ENCODE measurements at places on chromosomes 12 and 14.

GRCh38 chr12:12586879-12587675 is 24.4 kb upstream of the DUSP16 start:
- DNase-seq = no peak

DNA sequence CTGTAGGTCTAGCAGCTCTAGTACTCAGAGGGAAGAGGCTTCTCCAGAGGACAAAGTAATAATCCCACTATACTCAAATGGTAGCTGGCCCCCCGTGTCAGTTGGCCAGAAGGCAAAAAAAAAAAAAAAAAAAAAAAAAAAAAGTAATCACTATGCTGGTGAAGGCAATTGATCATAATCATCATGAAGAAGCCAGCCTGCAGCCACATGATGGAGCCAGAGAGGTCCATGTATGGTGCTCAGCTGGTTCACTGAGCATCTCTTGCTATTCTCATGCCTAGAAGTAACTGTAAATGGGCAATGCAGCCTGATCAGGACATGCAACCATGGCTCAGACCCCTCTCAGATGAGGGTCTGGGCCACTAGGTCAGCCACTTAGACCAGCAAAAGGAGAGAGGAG is 378.8 kb downstream of the MED13L start:
- no peak for DNase-seq

DNA sequence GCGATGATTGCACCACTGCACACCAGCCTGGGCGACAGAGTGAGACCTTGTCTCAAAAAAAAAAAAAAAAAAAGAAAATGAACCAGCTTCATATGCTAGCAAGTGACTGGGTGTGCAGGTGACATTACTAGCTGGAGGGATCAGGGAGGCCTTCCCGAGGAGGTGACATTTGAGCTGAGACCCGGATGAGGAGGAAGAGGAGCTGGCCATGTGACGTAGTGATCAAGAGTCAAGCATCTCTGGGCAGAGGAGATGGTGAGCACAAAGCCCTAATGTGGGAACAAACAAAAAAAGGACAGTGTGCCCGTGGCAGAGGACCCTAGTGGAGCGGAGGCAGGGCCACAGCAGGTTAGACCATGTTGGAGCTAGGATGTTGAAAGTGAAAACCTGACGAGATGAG is 3.5 kb upstream of the PTPN6 start:
- no peak for DNase-seq

DNA sequence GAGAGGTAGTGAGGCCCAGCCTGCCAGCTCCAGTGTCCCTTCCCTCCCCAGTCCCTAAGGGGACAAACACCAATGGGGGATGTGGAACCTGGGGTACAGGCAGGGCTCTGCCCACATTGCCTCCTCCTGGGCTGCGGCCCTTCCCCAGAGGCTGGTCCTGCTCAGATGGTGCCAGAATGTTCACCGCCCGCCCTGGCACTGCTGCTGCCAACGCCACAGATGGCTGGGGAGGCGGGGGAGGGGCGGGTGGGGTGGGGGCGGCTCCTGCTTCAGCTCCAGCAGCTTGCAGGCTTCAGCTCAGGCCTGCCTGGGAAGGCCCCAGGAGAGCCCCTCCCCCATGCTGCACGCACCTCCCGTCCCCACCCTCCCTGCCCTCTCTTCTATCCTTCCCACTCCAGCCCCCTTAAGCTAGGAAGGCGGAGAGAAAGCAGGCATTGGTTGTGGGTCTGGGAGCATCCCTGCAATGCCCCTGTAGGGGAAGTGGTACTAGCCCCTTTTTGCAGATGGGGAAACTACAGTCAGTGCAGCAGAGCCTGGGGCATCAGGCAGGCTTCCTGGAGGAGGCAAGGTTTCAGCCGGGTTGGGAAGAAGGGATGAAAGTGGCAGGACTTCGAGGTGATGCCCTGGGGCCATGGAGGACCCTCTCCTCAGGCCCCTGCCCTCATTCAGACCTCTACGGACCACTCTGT is 2.0 kb upstream of the BEGAIN start:
- no peak for DNase-seq

GRCh38 chr14:98370352-98370751 is 901.6 kb downstream of the BCL11B start:
- DNase-seq = no peak

- DNase-seq = no peak
These were observed 298.2 kb downstream of the RPAP3 start for GRCh38 chr12:47407463-47408129.

GRCh38 chr14:36767603-36768281 is 106.1 kb downstream of the PAX9 start:
- DNase-seq = no peak

- DNase-seq = peak; percentile 68
These were observed 170.2 kb upstream of the FOXG1 start for GRCh38 chr14:28596391-28596790.

DNA sequence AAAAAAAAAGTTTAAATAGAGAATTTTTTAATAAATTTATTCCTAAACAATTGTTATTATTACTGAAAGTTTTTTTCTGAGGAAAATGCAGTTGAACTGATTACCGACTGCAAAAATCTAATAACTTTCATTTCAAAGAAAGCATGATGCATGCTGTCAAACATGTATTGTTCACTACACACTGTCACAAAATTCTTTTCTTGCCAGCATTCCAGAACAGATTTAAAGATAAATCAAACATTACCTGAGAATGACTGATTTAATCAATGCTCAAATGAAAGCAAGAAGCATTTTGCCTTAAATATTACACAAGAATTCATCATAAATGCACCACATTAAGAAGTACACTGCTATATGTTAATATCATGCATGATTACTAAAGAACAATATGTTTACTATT is 588.3 kb downstream of the SLC16A7 start:
- no peak for DNase-seq

GRCh38 chr12:62252576-62252975 is 7.6 kb upstream of the USP15 start:
- DNase-seq = no peak

DNA sequence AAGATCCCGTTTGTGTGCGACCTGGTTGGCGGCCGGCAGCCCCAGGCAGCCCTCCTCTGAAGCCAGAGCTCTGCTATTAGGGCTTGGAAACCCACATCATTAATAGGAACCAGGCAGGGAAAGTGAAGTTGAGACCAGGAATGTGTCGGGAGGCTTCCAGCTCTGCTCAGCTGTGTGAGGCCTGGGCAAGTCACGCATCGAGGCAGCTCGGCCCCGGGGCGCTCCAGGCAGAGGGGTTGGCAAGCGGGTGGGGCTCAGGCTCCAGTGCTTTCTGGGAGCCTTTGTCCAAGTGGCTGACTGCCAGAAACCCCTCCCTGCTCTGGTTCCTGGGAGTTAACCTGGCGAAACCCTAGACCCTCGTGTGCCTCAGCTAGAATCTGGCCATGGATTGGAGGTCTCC is 1151.7 kb downstream of the VRK1 start:
- DNase-seq = no peak

DNA sequence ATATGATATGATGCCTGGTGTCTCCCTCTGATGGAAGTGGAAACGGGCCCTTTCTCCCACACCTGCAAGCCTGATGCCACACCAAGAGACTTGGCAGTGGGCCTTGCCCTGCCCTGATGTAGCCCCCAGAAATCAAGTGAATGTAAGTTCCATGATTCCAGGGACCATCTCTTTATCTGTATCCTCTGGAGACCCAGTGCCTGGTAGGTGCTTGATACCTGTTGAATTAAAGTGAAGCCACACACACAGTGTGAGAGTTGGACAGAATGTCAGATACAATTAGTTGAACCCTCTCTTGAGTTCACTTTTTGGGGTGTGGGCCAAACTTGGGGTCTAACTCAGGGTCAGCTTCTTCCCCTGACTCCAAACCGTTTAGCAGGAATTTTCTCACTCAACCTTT is 4.8 kb upstream of the RAB35 start:
- DNase-seq = no peak

- no peak for DNase-seq
These were observed 235 bp downstream of the RAB2B start for GRCh38 chr14:21476523-21476924.

GRCh38 chr14:91138511-91139359 is 24.9 kb downstream of the DGLUCY start:
- no peak for DNase-seq

- no peak for DNase-seq
These were observed 233.3 kb upstream of the FLRT2 start for GRCh38 chr14:85296456-85297210.

DNA sequence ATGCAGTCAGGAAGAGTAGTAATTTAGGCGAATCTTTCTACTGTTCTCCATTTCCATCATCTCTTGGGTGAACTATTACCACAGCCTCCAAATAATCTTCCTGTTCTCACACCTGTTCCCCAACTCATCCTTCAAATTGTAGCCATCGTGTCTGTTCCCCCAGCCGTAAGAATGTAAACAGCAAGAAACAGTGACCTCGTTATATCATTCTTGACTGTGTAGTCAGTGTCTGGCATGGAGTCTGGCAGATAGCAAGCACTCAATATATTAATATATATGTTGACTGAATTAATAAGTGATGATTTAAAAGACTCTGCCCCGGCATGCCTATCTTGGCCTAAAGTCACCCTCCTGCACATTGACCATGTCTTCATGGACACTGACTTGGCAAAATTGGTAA is 20.3 kb downstream of the PDE6H start:
- no peak for DNase-seq

Measured in fibroblast of skin of left biceps (primary cell).